ENCODE measurements at places on chromosomes 11 and 22.

GRCh38 chr11:128519338-128519737 lies 68.0 kb downstream of the ETS1 start:
- DNase-seq: no peak

GRCh38 chr22:31566484-31566883 lies 70.1 kb downstream of the SFI1 start:
- DNase-seq: no peak

DNA sequence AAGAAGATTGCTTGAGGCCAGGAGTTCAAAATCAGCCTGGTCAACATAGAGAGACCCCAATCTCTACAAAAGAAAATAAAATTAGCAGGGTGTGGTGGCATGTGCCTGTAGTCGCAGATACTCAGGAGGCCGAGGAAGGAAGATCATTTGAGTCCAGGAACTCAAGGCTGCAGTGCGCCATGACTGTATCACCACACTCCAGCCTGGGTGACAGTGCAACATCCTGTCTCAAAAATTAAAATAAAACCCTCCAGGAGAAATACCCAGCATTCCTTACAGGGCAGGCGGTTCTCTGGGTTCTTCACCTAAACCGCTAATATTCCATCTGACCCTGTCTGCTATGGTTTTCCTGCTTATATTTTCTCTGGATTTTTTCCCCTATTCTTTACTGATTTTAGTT lies 13.5 kb downstream of the TCF20 start:
- DNase-seq: no peak

DNA sequence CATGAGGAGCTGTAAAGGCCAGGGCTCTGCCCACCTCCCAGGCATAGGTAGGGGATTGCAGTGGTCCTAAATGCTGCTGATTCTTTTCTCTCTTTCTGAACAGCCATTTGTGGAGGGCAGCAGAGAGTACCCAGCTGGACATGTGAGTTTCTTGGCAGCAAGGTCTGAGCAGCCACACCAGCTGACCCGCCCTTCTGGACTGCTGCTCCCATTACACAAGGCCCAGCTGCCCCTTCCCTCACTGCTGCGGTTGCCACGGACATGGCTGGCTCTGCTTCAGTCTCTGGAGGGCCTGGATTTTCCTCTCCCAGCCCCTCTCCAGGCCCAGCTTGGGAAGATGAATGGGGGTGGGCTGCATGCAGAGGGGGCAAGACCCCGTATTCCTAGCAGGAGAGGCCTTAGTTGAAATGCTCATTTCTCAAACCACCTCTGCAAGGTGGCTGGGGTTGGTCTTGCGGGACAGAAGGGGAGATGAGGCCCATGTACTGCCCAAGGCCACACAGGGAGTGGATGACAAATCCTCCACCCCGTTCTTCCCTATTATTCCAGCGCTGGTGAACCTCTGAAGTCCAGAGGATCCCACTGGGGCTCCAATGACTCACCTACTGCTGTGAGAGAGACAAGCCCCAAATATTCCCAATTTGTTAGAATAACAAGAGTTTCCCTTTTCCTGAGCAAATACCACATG lies 4.6 kb downstream of the LGALS12 start:
- DNase-seq: no peak

GRCh38 chr11:21472261-21472660 lies 720.6 kb upstream of the ANO5 start:
- no peak for DNase-seq

GRCh38 chr11:20357150-20357549 lies 6.4 kb upstream of the HTATIP2 start:
- DNase-seq: no peak

- DNase-seq: no peak
These were observed 11.3 kb downstream of the KCTD17 start for GRCh38 chr22:37062702-37063381.

DNA sequence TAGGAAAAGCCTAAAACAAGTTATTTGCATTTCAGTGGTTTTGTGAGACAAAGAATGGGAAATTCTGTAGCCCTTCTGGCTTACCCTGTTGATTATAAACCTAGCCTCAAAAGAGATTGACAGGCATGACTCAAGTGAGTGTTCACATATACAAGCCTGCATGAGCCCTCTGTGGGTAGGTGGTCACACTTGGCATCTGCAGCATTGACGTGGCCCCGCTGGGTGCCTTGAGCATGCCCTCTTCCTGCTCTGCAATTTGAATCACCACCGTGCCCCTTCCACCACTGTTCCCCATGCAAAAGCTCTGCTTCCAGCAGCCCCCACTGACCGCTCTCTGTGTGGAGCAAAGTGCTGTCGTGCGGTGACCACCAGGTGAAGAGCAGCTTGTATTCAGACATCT lies 21.0 kb upstream of the ADSL start:
- peak; percentile 21 for DNase-seq

DNA sequence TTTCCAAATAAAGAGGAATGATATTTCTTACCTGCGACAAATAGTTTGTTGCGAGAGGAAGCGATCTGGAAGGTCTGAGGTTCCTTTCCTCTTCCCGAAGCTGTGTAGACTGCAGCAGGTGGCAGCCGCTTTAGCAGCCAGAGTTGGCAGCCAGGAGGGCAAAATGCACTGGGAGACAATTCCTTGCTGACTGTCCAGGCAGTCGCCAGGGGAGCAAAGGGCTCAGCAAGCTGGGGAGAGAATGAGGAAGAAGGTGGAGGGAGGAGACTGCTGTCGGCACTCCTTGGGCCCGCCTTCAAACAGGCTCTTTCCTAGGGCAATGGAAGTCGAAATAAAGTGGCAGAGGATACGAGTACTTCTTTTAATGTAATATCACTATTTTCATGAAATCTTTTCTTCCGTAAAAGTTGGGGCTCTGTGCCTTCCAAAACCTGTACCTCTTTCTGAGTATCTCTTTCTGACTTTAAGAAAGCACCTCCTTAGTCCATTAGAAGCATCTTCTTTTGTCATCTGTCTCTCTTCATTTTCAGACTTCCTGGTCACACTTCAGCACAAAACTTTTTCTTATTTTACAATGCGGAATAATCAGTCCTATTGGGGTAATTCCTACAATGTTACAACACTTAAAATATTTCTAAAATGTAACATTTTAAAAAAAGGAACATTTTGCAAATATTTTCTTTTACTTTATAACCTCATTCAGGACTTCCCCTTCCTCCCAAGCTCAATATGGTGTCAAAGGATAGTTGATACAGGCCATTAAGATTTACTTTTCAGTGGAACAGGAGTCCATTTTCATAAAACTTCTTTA lies at the start of gene IL18:
TSS of gene IL18 (minus strand) at position 220 of the 811 bp plus-strand sequence. CDS start 9,041 bp downstream, outside the sequence.
- no peak for DNase-seq

- no peak for DNase-seq
These were observed 19.6 kb downstream of the PRR14L start for GRCh38 chr22:31730344-31730711.

- no peak for DNase-seq
These were observed 941.6 kb upstream of the CHORDC1 start for GRCh38 chr11:91164452-91164822.

DNA sequence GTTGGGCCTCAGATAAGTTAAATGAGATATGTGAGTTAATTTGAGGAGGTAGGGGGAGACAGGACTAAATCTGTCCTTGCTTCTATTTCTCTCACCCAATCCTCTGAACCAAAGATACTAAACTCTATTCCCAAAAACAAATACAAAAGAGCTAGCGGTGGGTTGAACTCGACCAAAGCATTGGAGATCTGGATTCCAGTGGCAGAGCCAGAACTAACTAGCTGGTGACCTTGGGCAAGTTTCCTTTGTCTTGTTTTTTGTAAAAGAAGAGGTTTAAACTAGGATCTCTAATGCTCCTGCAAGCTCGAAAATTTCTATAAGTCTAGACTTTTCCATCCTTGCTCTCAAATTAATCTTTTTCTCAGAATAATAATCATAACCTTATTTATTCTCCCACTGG lies 1.5 kb downstream of the ME3 start:
- DNase-seq: no peak

DNA sequence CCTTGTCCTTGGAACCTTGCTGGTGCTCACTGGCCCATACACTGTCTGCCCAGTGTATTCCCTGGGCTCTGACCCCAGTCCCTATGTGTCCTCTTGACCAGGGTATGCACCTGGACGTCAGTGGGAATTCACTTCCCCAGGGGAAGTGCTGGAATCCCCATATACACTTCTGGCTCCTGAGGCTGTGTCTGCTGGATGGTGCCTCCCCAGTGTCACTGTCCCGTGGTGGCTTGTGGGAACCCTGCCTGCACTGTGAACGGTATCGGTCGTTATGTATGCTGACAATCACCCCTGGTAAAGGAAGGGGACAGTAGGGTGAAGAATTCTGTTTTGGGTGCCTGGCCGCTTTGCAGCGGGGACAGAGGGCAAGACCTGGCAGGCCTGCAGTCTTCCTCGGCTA lies 95.9 kb downstream of the RRM1 start:
- no peak for DNase-seq

GRCh38 chr11:72111300-72112142 lies 974 bp downstream of the ANAPC15 start:
- no peak for DNase-seq

- no peak for DNase-seq
These were observed 686 bp downstream of the LMF2 start for GRCh38 chr22:50506611-50507420.

DNA sequence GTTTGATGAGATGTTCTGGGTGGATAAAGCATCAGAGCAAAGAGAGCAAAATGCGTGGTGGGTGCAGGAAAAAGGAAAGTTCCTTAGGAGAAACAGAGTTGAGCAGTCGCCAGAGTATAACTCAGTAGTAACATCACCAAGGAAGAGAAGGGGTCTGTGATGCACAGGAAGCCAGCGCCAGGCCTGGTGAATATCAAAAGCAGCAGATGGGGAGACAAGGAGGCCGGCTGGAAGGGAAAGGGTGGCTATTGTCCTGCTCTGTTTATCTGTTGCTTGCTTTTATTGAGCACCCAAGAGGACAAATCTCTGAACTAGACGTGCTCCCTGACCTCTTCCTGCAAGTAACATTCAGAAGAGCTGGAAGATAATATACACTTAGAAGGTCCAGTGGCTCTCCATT lies 52.7 kb upstream of the GRAMD1B start:
- DNase-seq: no peak

DNA sequence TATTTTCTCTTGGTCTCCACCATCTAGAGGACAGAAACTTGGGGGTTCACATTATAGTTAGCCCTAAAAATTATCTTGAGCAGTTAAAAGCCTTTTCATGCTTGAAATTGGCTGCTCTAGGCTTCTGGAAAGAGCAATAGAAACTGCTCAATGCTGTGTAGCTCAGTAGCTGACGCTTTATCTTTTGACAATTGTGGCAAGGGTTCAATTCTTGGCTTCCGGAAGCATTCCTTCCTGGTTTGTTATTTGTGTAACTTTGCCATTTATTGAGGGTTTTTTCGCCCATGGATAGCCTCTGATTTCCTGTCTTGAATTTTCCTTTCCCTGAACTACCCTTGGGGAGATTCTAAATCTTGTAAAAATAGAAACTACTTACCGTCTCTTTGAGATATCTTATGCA lies 10.3 kb upstream of the OR56A1 start:
- no peak for DNase-seq

- no peak for DNase-seq
These were observed 13.1 kb upstream of the SLC16A8 start for GRCh38 chr22:38097058-38097457.

GRCh38 chr11:1868636-1869291 lies 15.9 kb downstream of the LSP1 start:
- DNase-seq: no peak

- DNase-seq: no peak
These were observed 179.0 kb downstream of the GRM5 start for GRCh38 chr11:88886796-88887195.

DNA sequence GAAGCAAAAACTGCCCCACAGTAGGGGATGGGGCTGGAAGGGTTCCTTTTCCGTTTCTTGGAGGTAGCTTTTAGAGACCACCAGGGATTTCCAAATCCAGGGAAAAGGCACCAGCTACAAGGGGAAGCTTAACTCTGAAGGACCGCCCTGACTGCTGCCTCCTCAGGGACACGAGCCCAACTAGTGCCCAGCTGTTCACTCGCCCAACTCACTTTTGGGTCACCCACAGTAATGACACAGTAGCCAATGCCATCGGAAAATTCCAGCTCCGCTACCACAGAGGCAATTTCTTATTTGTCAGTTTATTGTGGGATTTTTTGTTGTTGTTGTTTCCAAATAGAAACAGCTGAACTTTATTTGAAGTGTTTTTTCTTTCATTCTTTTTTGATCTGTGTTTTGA lies 141.3 kb downstream of the ATXN10 start:
- DNase-seq: no peak

GRCh38 chr11:94186342-94187203 lies 57.9 kb downstream of the PANX1 start:
- DNase-seq: no peak

GRCh38 chr11:72254299-72254993 lies 10.5 kb upstream of the PHOX2A start:
- DNase-seq: no peak

DNA sequence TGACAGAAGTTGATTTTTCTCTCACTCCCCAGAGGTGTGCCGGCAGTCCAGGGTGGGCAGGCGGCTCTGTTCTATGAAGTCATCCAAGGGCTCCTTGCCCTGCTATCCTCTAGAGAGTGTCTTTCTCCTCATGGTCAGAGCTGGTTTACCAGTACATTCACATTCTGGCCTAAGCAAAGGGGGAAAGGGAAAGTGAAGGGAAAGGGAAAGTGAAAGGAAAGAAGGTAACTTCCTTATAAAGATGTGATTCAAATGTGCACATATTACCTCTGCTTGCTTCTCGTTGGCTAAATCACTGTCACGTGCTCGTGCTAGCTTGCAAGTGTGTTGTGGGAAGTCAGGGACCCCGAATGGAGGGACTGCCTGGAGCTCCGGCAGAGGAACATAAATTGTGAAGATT lies 2.9 kb upstream of the HTATIP2 start:
- DNase-seq: peak; percentile 28

- DNase-seq: no peak
These were observed 78.1 kb downstream of the KIAA1671 start for GRCh38 chr22:25030636-25031035.

- no peak for DNase-seq
These were observed 102.0 kb downstream of the ZNF280B start for GRCh38 chr22:22406445-22407027.

DNA sequence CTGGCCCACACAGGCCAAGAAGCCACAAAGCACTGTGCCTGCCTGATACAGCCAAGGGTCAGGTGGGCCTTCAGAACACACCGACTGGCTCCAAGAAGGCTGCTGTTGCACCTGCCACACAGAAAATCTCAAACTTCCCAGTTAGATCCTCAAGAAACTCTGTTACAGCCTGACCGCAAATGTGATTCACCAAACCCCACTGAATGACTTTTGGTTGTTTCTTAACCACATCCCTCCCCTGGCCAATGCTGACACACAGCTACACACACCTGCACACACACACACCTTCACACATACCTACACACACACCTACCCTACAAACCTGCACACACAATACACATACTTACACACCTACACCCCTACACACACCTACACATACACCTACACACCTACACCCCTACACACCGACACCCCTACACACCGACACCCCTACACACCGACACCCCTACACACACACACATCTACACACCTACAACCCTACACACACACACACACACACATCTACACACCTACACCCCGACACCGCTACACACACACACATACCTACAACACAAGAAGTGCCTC lies 31.5 kb downstream of the CDKN1C start:
- no peak for DNase-seq

GRCh38 chr11:104380358-104380757 lies 216.4 kb upstream of the PDGFD start:
- no peak for DNase-seq
